ENCODE measurements at places on chromosomes 13 and 19.

- no peak for DNase-seq
Measured at GRCh38 chr13:40619479-40619814, 47.0 kb downstream of the FOXO1 start.

DNA sequence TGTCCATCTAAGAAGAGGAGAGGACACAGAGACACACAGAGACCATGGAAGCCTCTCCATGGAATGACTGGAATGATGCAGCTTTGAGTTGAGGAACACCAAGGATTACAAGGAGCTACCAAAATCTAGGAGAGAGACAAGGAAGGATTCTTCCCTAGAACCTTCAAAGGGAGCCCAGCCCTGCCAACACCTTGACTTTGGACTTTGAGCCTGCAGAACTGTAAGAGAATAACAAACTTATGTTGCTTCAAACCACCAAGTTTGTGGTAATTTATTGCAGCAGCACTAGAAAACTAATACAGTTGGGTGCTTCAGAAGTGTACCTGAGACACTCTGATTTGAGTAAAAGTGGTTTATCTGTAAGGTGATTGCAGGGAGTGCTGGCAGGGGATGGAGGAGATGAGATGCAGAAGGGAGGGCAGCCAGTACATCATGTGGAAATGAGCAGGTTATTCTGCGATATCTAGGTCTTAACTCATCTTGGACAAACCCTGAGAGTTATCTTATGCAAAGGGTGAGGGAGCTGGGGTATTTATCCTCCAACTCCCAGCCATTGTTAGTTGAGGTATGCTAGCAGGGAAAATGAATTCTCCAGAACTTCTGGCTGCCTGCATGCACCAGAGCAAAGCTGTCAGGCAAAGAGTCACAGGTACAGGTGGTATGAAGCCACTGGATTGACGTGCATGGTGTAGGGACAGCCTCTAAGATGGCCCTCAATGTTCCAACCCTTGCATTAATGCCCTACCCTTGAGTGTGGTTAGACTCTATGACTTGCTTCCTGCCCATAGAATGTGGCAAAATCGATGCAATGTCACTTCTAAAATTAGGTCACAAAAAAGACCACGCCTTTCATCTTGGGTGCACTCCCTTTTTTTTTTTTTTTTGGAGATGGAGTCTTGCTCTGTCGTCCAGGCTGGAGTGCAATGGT, 31.3 kb upstream of the ADGRL1 start:
- no peak for DNase-seq

DNA sequence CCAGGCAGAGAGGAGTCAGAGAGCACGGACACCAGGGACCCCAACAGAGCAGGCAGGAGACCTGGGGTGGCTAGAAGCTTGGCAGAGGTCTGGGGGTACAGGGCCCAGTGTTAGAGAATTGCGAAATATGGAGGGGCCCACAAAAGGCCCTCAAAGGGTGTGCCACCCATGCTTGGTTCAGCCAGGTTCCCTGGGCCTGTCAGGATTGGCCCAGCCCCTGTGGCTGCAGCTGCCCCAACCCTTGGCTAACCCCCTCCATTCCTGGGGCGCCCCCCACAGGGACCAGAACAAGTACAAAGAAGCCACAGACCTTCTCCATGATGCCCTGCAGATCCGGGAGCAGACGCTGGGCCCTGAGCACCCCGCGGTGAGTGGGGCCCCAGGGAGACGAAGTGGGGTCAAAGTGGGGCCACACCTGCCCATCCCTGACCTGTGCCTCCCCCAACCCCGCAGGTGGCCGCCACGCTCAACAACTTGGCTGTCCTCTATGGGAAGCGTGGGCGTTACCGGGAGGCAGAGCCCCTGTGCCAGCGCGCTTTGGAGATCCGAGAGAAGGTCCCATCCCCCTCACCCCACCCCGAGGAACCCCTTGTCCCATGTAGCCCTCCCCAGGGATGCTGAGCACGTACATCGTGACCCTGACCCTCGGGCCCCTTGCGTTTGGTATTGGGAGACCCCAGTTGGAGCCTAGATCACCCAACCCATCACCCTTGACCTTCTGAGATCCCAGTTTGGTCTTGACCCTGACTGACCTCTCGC, 8.0 kb downstream of the KLC3 start:
- no peak for DNase-seq

DNA sequence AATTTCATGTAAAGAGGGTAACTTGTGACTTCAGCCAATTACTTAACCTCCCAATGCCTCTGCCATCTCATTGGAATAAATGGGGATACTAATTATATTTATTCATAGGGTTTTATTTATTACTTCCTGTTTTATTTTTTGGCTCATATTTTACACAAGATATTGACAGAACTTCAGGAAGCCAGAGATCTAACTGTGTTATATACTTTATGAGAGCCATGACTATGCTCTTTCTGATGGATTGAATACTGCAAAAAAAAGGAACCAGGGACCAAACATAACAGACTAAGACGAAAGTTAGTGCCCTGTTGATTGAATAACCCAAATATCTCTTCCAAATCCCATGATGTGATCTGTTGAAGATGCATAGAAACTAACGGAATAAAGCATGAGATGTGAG, 243.3 kb upstream of the STARD13 start:
- DNase-seq: no peak

- peak; percentile 40 for DNase-seq
Measured at GRCh38 chr19:47378246-47378645, 29.1 kb downstream of the DHX34 start.

DNA sequence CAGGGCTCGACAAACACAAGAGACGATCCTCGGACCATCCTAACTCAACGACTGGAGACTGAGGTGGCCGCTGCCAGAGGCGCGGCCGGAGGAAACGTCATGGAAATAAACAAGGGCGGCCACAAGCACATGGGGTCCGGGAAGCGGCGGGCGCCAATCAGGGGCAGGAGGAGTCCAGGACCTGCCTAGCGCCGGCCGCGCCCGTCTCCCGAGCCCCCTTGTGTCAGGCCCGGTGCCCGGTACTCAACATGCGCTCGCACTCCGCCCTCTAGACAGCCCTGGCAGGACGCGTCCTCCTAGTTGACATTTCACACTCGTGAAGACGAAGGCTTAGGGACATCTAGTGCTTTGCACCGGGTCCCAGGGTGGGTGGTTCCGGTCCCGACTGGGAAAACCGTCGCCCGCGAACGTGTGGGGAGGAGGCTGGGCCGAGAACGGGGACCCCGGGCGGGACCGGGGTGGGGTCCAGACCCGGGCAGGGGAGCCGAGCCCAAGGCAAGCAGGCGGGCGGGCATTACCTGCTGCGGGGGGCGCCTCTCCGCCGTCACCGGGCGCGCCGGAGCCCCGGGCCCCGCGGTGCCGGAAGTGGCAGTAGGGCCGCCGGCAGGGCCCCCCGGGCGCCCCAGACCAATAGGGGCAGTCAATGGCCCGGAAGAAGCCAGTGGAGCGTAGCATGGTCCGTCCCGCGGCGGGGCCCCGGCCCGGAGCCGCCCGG, 442 bp downstream of the REXO1 start:
- peak; percentile 72 for DNase-seq

GRCh38 chr19:29266001-29266400, 53.0 kb upstream of the UQCRFS1 start:
- DNase-seq: no peak

GRCh38 chr13:91565296-91565695, 166.9 kb downstream of the GPC5 start:
- DNase-seq: no peak

GRCh38 chr13:31862828-31863227, 123.5 kb downstream of the RXFP2 start:
- DNase-seq: no peak

All from Karpas-422 (cell line).